ENCODE measurements at places on chromosomes 5 and 9.

- no peak for DNase-seq
These were observed 11.2 kb downstream of the LRRC26 start for GRCh38 chr9:137158625-137159024.

- peak; percentile 67 for DNase-seq
These were observed 563.2 kb downstream of the NR2F1-AS1 start for GRCh38 chr5:93017849-93018248.

- no peak for DNase-seq
These were observed 101.3 kb upstream of the EGFLAM start for GRCh38 chr5:38157024-38157423.

GRCh38 chr5:66896171-66896570, 300.0 kb downstream of the MAST4 start:
- no peak for DNase-seq

DNA sequence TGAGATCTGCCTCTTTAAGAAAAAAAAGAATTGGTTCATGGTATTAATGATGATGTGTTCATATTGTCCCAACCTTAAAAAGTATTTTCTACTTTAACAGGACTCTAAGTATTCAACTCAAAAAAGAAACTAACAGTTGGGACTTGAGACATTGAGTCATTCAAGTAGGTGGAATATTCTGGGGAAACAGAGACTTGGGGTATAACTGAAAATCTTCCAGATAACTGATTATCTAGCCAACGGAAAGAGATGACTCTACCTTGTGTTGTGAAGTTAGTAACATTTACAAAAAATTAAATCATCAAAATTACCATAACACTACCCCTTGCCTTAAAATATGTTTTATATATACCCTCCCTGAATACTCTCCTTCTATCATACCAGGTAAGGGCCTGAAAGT, 19.1 kb downstream of the OXCT1 start:
- DNase-seq: no peak

GRCh38 chr5:33769196-33769595, 122.6 kb downstream of the ADAMTS12 start:
- no peak for DNase-seq

DNA sequence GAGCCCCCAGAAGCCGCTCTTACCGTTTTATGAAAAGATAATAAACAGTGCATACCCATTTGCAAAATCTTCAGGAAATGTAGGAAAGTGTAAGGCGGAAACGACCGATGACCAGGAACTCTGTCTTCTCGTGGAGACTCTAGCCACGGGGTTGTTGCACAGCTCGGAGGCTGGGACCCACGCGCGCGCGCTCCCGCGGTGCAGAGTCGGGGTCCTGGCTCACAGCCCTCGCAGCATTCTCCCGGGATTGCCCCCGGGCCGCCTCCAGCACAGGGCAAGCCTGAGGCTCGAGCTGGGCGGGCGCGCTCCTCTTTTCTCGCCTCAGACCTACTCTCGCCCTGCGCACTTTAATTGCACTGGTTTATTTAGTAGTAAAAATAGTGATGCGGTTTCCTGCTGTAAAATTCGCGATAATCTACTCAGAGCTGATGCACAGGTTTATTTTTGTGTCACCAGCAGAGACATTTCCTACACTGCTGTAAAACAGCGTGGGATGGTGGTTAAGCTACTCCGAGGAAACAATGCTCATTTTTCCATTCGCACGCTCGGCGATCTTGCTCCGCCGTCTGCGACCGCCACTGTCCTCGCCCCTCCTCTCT, 15.5 kb downstream of the TRIM7 start:
- DNase-seq: peak; percentile 50

GRCh38 chr9:117957267-117957666, 253.1 kb downstream of the TLR4 start:
- no peak for DNase-seq

Data from choroid plexus epithelial cell (primary cell).